H1 (cell line): ENCODE measurements at places on chromosomes 2 and 18. TPM values are rescaled to one million over a fixed set of nuclear protein-coding genes. Genes with fewer than 3 reads are reported as not detected.
A peak's percentile ranks its signal among the peaks of the same experiment; 100 is the strongest.

- H3K27me3 ChIP-seq = no peaks in the 10 kb centered on the region
- H3K4me1 ChIP-seq = peaks cover 5% of the 10 kb centered on the region
- no peak overlapping the region for H3K27ac ChIP-seq
- DNase-seq = no peak
- H3K4me3 ChIP-seq = no peak overlapping the region
- H3K36me3 ChIP-seq = no peaks in the 10 kb centered on the region
Observed at GRCh38 chr18:79521416-79522205, 125.9 kb downstream of the NFATC1 start.

DNA sequence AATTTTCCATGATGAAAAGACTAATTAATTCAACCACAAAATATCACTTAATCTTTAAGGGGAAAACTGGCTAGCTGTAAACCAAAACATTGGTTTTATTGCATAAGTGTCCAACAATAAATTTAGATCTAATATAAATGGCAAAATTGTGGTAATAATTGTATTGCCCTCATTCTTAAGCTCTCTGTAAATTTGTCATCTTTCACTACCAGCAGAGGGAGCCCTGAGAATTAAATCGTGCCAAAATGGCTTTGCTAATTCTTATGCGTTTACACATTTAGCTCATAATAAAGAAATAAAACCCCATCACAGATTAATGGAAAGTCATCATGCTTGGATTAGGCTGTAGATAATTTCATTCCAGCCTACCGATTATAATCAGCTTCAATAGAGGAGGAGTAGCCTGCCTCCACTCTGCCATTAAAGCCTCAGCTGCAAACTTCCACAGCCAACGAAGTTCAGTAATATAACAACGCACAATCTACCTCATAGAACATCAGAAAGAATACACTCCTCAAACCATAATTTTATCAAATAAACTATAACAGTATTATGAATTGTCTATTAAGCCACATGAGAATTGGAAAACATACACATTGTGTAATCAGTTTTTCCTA, 70.0 kb upstream of the ATP5MC3 start:
- DNase-seq = no peak
- H3K27me3 ChIP-seq = no peaks in the 10 kb centered on the region
- no peaks in the 10 kb centered on the region for H3K4me1 ChIP-seq
- no peaks in the 10 kb centered on the region for H3K36me3 ChIP-seq

DNA sequence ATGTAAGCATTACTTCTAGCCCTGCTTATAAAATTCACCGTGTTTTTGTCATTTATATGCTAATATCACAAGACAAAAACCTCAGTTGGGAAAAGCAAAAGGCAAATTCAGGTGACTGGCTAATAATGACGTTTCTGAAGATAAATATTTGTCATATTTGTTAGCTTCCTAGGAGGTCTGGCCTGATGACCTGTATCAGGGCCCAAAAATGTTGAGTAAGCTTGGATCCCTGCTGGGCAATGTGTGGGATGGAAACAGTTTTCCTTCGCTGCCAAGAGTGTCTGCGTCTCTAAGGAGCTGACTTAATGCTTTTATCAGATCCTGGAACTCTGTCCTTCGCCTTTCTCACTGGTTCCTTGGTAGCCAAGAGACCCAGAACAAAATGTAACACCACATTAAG, 230.1 kb upstream of the PXDN start:
- peaks cover 8% of the 10 kb centered on the region for H3K4me1 ChIP-seq
- no peaks in the 10 kb centered on the region for H3K36me3 ChIP-seq
- no peak overlapping the region for H3K4me3 ChIP-seq
- no peak for DNase-seq

- peaks cover 3% of the 10 kb centered on the region for H3K27me3 ChIP-seq
- no peak overlapping the region for H3K4me3 ChIP-seq
- peak; percentile 39 for DNase-seq
Observed at GRCh38 chr18:44943311-44943881, 262.7 kb downstream of the SETBP1 start.

DNA sequence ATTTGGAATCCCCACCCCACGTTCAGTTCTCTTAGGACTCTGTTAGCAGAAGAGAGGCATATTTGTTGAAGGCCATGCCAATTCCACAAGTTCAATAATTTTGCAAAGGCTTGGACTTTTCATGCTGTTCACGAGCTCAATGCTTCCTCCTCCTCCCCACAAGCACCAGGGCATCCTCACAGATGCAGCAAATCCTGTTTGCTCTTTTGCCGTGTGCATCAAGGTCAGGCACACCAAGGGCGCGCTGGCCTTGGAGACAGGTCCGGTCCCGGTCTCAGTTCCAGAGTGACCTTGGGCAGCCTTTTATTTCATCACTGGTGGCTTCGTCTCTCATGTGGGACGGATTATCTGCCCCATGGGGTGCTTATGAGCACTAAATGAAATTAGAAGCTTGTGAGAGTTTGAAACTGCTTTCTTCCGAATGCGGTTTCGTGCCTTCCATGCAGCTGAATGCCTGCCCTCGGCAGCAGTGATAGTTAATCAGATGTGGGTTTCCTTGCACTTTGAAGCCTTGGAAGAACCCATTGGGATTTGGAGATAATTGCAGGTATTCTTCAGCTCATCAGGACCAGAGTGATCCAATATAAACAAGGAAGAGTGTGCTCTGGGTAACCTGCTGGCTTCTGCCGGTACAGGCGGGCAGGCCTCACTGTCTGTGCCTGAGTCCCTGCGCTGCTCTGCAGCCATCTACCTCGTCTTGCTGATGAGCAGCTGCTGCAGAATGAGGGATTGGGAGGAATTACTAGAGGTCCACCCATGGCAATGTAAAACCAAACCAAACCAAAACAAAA, 140.8 kb downstream of the SH3BP4 start:
- DNase-seq = no peak
- no peak overlapping the region for H3K4me3 ChIP-seq
- no peak overlapping the region for H3K27ac ChIP-seq
- no peaks in the 10 kb centered on the region for H3K4me1 ChIP-seq
- H3K36me3 ChIP-seq = no peaks in the 10 kb centered on the region
- no peaks in the 10 kb centered on the region for H3K27me3 ChIP-seq

DNA sequence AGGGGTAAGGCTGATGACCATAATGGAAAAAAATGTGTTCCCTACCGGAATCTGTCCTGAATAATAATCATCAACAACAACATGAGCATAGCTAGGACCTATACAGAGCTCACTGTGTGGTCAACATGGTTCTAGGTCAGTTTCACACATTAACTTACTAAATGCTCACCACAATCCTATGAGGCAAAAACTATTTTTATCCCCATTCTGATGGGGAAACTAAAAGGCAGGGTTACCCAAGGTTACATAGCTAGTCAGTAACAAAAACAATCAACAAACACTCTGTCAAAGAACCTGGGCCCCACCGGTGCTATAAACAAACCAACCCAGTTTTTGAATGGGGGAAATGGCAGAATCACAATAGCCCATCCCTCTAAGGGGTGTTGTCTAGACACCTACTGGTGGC, 40.1 kb downstream of the AOX1 start:
- no peaks in the 10 kb centered on the region for H3K36me3 ChIP-seq
- DNase-seq = no peak
- H3K27ac ChIP-seq = no peak overlapping the region

DNA sequence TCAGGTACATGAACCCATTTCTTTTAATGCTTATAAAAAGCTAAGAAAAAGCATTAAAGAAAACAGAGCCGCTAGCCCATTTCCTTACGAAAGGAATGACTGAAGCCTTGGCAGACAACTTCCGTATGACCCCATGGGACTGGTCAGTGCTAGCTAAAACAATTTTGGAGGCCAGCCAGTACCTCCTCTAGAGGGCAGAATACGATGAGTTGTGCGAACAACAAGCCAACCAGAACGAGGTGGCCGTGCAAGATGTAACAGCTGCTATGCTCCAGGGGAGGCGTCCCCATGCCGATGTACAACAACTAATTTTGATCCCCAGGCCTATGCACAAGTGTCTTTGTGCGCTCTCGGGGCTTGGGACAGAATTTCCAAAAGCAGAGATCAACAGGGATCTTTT, 16.7 kb downstream of the MAP3K2 start:
- no peaks in the 10 kb centered on the region for H3K4me1 ChIP-seq
- no peaks in the 10 kb centered on the region for H3K36me3 ChIP-seq
- no peaks in the 10 kb centered on the region for H3K27me3 ChIP-seq
- H3K4me3 ChIP-seq = no peak overlapping the region

DNA sequence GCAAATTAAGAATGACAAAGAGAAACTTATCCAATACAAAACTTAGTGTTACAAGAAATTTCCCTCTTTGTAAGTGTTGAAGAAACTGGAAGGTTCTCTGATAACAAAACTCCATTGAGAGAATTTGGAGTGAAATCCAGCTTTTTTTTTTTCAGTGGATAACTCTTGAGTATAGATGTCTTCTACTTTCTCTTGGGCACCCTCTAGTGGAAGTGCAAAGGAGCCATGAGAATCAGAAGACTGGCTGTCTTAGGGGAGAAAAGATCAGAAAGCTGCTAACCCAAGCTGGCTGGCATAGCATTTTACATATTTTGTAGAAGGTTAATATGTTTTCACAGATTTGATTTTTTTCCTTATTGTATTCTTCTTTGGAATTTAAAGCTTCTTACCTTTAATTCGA, 138.8 kb upstream of the SATB2 start:
- no peak overlapping the region for H3K4me3 ChIP-seq
- no peaks in the 10 kb centered on the region for H3K36me3 ChIP-seq
- DNase-seq = no peak
- no peaks in the 10 kb centered on the region for H3K27me3 ChIP-seq
- H3K27ac ChIP-seq = no peak overlapping the region
- H3K4me1 ChIP-seq = no peaks in the 10 kb centered on the region

SATB2 gene
- 5.1 and 5.7 TPM in 2 replicates for total RNA-seq

GRCh38 chr2:201263779-201264178, 3.4 kb downstream of the CASP8 start:
- DNase-seq = no peak
- H3K27ac ChIP-seq = no peak overlapping the region
- no peaks in the 10 kb centered on the region for H3K27me3 ChIP-seq
- no peaks in the 10 kb centered on the region for H3K36me3 ChIP-seq
- no peak overlapping the region for H3K4me3 ChIP-seq

DNA sequence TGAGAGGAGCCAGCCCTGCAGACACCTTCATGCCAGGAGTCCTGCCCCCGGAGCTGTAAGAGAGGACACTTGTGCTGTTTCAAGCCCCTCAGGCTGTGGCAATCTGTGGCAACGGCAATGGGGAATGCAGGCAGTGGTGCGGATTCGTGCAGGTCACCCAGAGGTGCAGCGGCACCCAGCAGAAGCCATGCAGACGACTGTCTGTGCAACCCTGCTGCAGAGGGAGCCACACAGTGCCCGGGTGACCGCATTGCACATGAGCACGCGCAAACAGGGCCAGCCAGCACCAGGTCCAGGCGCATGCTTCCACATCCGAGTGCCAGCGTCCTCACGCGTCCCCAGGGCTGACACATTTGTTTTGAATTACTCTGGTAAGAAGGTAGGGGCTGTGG, 84.8 kb upstream of the GPC1 start:
- no peaks in the 10 kb centered on the region for H3K27me3 ChIP-seq
- H3K27ac ChIP-seq = no peak overlapping the region
- no peaks in the 10 kb centered on the region for H3K36me3 ChIP-seq
- no peak for DNase-seq

UGT1A7 gene
- not detected in 2 replicates for total RNA-seq

DTNA gene
- 29.0 and 32.7 TPM in 2 replicates for total RNA-seq

TBR1 gene
- not detected in 2 replicates for total RNA-seq

DSEL gene
- total RNA-seq = 20.6 and 22.8 TPM in 2 replicates

GRCh38 chr18:57057890-57058289, 89.0 kb upstream of the BOD1L2 start:
- H3K27me3 ChIP-seq = no peaks in the 10 kb centered on the region
- no peaks in the 10 kb centered on the region for H3K36me3 ChIP-seq
- no peak overlapping the region for H3K27ac ChIP-seq
- no peaks in the 10 kb centered on the region for H3K4me1 ChIP-seq
- no peak overlapping the region for H3K4me3 ChIP-seq

AMER3 gene
- 0.19 and 0.55 TPM in 2 replicates for total RNA-seq

GRCh38 chr2:1884933-1885580, 140.7 kb upstream of the PXDN start:
- no peak overlapping the region for H3K27ac ChIP-seq
- H3K27me3 ChIP-seq = peaks cover 3% of the 10 kb centered on the region; the same call in 1 of the 2 replicates
- H3K4me3 ChIP-seq = no peak overlapping the region
- no peaks in the 10 kb centered on the region for H3K4me1 ChIP-seq
- no peaks in the 10 kb centered on the region for H3K36me3 ChIP-seq

CHRND gene
- not detected in 2 replicates for total RNA-seq

HNRNPA3 gene
- 390 and 408 TPM in 2 replicates for total RNA-seq

YES1 gene
- total RNA-seq = 94.3 and 99.5 TPM in 2 replicates

DNA sequence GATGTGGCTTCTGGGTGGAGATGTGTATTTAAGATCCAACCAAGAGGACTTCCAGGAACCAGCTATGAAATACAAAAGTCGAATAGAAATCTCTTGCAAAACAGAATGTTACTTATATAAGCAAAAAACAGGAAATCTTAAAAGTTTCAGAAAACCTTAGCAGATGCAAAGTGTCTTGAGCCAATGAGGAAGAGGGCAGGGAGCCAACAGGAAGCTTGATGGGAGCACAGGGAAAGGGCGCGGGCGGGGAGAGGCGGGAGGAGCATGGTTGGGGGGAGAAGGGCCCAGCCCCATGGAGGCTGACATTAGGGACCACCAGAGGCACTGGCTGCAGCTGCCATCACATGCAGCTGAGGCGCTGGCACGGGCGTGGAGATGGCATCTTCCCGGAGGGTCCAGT, 203.3 kb downstream of the SNTG2 start:
- H3K27ac ChIP-seq = no peak overlapping the region
- no peaks in the 10 kb centered on the region for H3K27me3 ChIP-seq
- DNase-seq = no peak
- peaks cover 5% of the 10 kb centered on the region; the same call in 1 of the 2 replicates for H3K36me3 ChIP-seq

DNER gene
- total RNA-seq = 14.6 and 16.3 TPM in 2 replicates

PER2 gene
- total RNA-seq = 5.5 TPM in 2 replicates

DNA sequence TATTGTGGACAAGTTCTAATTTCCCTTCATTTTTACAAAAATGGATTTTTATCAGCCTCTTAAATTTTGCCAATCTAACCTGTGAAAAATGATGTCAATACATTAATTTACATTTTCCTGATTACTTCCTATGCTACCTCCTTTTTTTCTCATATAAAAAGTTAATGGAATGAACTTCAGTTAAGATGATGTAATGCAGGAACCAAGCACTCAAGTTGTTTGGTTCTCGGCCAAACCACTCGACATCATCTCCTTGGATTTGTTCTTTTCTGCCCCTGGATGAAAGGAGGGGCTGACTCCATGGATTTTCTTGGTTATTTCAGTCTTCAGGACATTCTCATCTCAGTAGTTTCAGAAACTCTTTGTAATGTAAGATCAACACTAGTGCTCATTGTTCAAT, 253.1 kb upstream of the NXPH2 start:
- no peaks in the 10 kb centered on the region for H3K27me3 ChIP-seq
- H3K4me3 ChIP-seq = no peak overlapping the region
- DNase-seq = no peak
- no peaks in the 10 kb centered on the region for H3K36me3 ChIP-seq
- no peaks in the 10 kb centered on the region for H3K4me1 ChIP-seq

GRCh38 chr18:73043211-73043610, 175.4 kb upstream of the NETO1 start:
- no peak for DNase-seq
- H3K27me3 ChIP-seq = no peaks in the 10 kb centered on the region
- no peak overlapping the region for H3K27ac ChIP-seq
- H3K36me3 ChIP-seq = no peaks in the 10 kb centered on the region
